ENCODE measurements at places on chromosomes 5 and 9.
A peak's percentile ranks its signal among the peaks of the same experiment; 100 is the strongest.

DNA sequence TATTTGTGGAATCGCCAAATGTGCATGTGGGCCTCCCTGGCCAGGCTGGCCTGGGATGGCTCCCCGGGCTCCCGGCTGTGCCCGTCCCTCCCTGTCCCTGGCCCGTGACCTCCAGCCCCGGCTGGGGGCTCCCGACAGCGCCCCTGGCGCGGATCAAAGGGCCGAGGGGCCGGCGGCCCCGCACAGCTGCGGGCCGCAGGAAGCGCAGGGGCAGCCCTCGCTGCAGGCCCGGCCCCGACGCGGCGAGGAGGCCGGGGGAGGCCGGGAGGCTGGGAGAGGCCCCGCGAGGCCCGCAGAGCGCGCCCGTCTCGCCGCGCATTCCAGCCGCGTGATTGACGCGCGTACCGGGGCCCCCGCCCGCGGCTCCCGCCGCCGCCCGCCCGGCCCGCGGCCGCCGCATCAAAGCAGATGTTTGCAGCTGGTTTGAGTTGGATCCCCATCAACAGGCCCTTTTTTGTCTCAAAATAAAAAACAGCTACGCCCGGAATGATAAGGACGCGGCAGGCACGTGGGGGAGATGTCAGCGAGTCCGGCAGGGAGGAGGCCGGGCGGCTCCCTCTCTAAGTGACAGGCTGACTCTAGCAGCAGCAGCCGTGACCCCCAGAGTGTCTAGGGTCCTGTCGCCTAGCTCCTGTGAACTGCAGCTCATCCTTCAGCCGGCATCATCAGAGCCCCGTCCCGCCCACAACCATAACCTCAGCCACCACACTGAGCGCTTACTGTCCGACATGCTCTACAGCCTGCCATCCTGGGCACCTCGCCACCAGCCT is 69.4 kb downstream of the LMX1B start:
- no peaks in the 10 kb centered on the region for H3K36me3 ChIP-seq
- H3K4me3 ChIP-seq = no peak overlapping the region
- DNase-seq = no peak
- no peaks in the 10 kb centered on the region for H3K27me3 ChIP-seq
- no peak overlapping the region for H3K27ac ChIP-seq

DNA sequence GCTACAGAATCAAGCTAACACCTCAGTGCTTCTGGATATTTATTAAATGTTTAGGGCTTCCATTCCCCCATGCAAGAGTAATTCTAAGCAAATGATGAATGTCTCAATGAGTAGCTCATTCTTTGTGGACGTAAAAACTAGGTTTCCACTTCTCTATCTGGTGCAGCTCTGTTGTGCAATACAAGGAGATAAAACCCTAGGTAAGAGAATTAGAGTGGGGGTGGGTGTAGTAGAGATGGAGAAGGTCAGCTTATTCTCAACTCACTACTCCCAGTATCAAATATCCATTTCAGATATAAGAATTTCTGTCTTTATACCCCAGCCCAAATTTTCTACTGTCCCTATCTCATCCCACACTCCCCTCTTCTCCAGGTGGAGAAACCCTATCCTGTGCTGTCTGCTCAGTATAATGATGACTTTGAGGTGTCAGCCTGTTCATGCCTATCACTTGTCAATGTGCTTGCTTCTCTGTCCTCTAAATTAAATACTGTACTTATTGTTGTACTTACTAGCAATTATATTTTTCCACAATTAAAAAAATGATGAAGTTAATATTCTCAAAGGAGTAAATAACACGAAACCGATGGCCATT is 4.3 kb upstream of the FYB1 start:
- no peaks in the 10 kb centered on the region for H3K36me3 ChIP-seq
- H3K27ac ChIP-seq = no peak overlapping the region
- H3K4me1 ChIP-seq = no peaks in the 10 kb centered on the region
- H3K27me3 ChIP-seq = no peaks in the 10 kb centered on the region
- no peak for DNase-seq

DNA sequence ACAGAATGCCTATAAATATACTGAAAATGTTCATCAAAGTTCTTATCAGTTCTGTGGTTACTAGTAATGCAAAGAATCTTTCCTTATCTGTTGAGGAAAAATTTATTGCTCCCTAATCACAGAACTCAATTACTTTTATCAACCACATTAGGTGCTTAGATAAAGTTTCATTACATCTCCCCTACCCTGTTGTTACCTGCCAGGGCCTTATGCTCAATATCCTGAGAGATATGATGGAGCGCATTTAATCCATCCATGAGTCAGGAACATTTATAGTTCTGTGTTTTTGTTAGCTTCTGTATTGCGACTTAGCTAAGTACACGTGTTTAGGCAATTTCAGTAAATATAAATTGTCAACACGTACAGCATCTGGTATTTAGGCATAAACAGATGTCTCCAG is 164.3 kb upstream of the ST8SIA4 start:
- H3K27ac ChIP-seq = no peak overlapping the region
- no peaks in the 10 kb centered on the region for H3K36me3 ChIP-seq
- no peak for DNase-seq

- no peak for DNase-seq
- no peaks in the 10 kb centered on the region for H3K27me3 ChIP-seq
These were observed 126.8 kb upstream of the PTPN3 start for GRCh38 chr9:109624896-109625295.

DNA sequence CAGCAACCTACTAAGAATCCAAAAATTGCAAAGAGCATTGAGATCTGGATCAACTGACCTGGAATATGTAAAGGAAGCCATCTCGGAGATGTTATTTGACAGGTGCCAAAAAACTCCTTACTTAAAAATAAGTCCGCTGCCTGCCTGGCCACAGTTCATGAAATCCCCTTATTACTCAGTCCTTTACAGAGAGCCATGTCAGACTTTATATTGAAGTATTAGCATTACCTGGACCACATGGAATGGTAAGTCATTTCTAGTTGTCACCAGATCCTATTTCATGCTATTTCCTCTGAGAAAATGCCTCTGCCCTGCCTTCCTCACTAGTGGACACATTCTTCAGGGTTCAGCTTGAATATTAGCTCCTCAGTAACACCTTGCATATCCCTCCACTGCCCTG is 115.7 kb downstream of the DEPDC1B start:
- H3K36me3 ChIP-seq = no peaks in the 10 kb centered on the region
- no peak overlapping the region for H3K4me3 ChIP-seq
- no peaks in the 10 kb centered on the region for H3K4me1 ChIP-seq
- H3K27me3 ChIP-seq = no peaks in the 10 kb centered on the region

GRCh38 chr9:112793213-112793810 is 42.8 kb downstream of the SNX30 start:
- peak; percentile 75 for DNase-seq
- no peak overlapping the region for H3K27ac ChIP-seq

DNA sequence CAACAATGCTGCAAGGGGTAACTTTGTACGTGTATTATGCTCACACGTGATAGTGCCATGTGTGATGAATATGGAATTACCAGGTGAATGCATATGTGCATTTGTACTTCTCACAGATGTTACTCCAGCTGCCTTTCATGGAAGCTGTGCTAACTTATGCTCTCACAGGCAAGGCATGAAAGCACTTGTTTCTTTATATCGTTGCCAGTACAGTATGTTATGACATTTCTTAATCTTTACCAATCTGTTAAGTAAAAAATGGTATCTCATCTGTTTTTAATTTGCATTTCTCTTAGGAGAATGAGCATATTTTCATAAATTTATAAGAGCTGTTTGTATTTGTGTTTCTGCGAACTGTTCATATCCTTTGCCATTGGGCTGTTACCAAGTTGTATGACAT is 311.8 kb upstream of the DMRT1 start:
- no peaks in the 10 kb centered on the region for H3K36me3 ChIP-seq
- H3K27ac ChIP-seq = no peak overlapping the region
- H3K4me1 ChIP-seq = no peaks in the 10 kb centered on the region
- no peak for DNase-seq

- no peaks in the 10 kb centered on the region for H3K36me3 ChIP-seq
- no peaks in the 10 kb centered on the region for H3K4me1 ChIP-seq
- no peak overlapping the region for H3K27ac ChIP-seq
- DNase-seq = no peak
- H3K27me3 ChIP-seq = no peaks in the 10 kb centered on the region
These were observed 324.6 kb upstream of the TYRP1 start for GRCh38 chr9:12368569-12368968.

DNA sequence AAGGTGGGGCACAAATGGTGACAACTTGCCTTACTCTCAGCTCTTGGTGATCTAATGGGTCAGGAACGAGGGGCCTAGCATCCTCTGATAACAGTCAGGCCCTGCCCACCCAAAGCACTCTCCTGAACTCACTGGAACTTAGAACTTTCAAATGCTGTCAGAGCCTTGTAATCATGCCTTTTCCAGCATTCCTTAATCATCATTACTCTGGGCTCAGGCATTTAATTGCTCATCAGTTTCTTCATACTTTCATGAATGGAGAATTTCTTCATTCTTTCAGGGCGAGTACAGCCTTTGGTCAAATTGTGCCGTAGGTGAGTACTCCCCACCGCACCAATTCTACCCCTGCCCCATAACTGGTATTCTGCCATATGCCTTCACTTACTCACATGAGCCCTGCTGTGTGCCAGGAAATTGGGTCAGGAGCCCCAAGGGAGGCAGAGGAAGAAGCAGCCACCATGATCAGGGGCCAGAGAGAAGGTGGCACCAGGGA is 30.2 kb upstream of the DUSP1 start:
- no peak overlapping the region for H3K4me3 ChIP-seq
- H3K36me3 ChIP-seq = no peaks in the 10 kb centered on the region
- H3K4me1 ChIP-seq = no peaks in the 10 kb centered on the region
- no peaks in the 10 kb centered on the region for H3K27me3 ChIP-seq
- DNase-seq = no peak

DNA sequence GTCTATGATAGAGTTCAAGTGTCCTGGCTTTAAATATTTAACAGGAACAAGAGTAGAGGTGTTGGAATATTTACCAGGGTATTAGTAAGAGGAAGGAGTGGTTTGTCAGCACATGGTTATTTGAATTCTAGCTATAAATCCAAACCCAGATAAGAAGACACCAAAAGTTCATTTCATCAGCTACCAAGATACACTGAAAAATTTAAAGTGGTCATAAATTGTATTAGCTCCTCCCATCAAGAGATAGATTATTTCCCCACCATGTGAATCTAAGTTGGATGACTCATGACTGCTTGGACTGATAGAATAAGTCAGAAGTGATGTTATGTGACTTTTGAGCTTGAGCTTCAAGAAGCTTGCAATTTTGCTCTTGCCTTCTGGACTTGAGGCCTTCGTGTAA is 72.1 kb upstream of the GRAMD2B start:
- no peaks in the 10 kb centered on the region for H3K4me1 ChIP-seq
- no peak overlapping the region for H3K4me3 ChIP-seq
- DNase-seq = no peak

DNA sequence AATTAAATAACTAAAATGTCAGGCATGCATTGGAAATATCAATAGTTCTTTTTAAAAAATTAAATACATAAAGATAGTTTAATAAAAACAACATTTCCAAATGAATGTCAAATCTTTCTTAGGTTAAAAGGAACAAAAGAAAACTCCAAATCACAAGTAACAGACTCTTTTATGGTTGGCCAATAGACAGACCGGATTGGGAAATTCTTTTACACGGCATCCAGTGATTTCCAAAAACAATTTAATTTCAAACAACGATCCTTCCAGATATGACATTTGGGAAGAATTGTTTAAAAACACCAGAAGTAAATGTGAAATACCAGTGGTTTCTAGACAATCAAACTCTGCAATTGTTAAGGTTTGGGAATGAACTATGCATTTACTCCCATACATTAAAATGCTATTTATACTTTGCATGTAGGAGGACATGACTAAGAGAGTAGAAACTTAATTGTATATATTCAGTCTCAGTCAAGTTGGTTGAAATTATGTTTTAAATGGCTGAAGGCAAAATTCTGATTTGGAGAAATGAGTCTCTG is 32.8 kb downstream of the ZNF474 start:
- H3K36me3 ChIP-seq = no peaks in the 10 kb centered on the region
- no peaks in the 10 kb centered on the region for H3K4me1 ChIP-seq
- DNase-seq = no peak
- no peaks in the 10 kb centered on the region for H3K27me3 ChIP-seq

DNA sequence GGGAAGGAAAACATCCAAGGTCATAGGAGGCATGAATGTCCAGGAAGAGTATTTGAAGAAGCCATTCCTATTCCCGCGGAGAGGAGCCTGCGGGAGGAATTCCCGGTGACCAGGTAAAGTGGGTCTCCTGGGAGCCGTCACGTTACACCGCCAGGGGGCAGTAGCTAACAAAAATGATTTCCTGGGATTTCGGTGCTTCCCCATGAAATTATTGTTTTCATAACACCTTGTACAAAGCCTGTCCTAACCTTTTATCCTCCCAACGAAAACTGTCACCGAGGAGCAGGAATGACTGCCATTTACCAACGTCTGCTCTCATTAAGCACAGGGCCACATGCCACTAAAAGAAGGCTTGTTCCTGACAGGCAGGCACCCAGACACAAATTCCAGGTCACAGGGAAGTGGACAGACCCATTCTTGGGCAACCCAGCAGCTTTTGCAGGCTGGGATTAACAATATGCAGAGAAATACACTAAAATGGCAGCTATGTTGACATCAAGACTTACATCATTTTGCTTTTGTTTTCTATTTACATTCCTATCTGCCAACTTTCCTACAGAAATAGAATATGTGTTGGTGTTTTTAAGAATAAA is 41.2 kb upstream of the CTSL start:
- H3K4me3 ChIP-seq = no peak overlapping the region
- no peaks in the 10 kb centered on the region for H3K27me3 ChIP-seq
- peak overlapping the region; percentile 73 for H3K27ac ChIP-seq

- no peak for DNase-seq
- no peak overlapping the region for H3K4me3 ChIP-seq
- H3K4me1 ChIP-seq = no peaks in the 10 kb centered on the region
These were observed 125.2 kb downstream of the CETN3 start for GRCh38 chr5:90284375-90284774.

DNA sequence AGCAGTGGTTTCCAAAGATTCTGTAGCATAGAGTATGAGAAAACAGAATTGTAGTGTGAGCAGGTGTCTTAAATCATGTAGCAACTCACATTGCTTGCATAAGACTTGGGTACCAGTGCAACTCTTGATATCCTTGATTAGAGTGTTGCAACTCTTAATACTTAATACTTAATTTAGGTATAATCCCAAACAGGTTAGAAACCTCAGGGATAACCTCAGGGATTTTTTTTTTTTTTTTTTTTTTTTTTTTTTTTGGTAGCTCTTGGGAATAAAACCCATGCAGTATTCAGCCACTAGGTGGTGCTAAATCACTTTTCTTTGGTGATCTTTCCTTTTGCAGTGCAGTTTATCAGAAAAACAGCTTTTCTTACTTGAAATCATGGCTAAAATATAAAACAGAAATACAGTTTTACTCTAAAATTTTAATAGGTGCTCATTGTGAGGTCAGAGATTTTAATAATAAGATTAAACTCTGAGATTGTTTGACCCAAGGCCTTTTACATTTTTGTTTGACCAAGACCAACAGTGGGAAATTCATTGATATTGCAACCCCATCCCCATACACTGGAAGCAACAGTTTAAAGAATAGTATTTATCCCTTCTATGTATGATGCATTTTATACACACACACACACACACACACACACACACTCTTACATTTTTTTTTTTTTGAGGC is 55.3 kb downstream of the ERAP1 start:
- H3K4me3 ChIP-seq = no peak overlapping the region
- no peaks in the 10 kb centered on the region for H3K27me3 ChIP-seq
- H3K4me1 ChIP-seq = no peaks in the 10 kb centered on the region
- no peak for DNase-seq
- no peak overlapping the region for H3K27ac ChIP-seq
- H3K36me3 ChIP-seq = peaks cover 15% of the 10 kb centered on the region

Measured in right lobe of liver (tissue), 6 donors.